Frontal cortex (tissue), 4 donors: ENCODE measurements at places on chromosomes 12 and 14. TPM values are rescaled to one million over a fixed set of nuclear protein-coding genes. Genes with fewer than 3 reads are reported as not detected.
A peak's percentile ranks its signal among the peaks of the same experiment; 100 is the strongest.

DNA sequence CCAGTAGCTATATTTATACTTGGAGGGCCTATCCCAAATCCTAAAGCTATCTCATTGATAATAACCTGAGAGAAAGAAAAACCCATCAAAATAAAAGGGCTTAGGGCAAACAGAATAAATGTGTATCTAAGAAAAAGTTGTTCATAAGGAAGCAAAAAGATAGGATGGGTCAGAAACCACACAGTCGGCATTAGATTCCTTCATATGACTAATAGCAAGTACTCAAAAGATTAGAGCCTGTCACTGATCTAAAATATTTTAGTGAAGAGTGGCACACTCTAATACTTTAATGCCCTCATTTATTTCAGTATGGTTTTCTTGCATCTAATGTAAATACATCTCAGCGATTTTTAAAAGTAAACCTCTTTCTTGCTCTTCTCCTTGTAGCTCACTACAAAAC lies 17.1 kb upstream of the NAV3 start:
- DNase-seq: no peak

- no peak for DNase-seq
Measured at GRCh38 chr12:8612629-8613028, at the start of gene AICDA. TSS of gene AICDA (minus strand) at chr12:8612859. CDS start at chr12:8612767, 92 bp downstream.

- peak; percentile 44 for DNase-seq
Measured at GRCh38 chr12:94149119-94149780, 873 bp downstream of the PLXNC1 start.

DNA sequence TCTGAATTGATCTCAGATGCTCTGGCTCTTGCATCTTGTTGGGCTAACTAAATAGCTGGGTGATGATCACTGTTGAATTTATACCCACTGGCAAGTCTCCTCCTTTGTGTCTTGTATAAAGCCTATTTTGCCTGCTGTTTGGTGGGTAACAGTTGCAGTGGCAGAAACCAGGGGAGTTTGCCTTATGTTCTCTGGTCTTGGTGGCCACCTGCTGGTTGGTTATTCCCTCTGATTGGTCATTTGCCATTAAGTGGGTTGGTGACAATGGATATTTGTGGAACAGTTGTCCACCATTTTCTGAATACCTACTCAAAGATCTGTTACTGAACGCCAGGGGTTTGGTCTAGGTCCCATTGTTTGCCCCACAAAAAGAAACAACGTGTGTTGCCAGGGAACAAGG lies 52.1 kb downstream of the AVPR1A start:
- DNase-seq: no peak

DNA sequence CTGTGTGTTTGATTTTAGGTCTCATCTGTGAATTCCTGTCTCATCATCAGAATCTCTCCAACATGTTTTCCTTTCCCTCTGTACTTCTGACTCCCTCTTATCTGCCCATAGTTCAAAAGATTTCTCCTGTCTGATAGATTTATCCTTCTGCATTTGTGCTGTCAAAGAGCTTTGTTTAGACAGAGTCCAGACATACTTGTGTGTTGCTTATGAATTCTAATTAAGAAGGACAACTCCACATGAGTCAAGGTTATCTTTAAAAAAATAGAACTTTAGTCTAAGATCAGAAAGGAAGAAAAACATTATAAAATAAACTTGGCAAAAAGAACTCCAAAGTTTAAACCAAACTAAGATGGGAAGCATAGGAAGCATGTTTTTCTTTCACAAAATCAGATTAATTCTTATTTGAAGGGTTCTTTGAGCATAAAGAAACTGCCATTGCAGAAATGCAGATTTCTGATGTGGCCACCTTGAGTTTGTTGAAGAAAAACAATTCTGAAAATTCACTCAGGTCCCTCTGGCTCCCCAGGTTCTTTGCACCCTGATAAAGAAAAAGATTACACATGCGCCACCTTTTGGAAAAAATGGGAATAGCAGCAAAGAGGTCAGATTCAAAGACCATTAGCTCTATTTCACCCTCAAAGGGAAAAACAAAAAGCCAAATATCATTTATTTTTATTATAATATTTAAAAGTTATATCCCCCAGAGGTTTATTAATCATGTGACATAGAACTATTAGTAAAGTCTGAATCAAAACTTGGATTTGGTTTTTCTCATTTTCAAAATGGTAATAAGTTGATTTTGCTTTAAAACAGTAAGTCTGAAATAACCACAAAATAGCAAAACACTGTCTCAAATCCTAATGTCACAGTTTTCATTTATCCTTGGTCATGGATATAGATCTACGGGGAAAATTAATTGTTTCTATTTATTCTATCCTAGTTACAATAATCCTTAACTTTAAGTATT lies 143.7 kb upstream of the DCN start:
- DNase-seq: peak; percentile 3

DNA sequence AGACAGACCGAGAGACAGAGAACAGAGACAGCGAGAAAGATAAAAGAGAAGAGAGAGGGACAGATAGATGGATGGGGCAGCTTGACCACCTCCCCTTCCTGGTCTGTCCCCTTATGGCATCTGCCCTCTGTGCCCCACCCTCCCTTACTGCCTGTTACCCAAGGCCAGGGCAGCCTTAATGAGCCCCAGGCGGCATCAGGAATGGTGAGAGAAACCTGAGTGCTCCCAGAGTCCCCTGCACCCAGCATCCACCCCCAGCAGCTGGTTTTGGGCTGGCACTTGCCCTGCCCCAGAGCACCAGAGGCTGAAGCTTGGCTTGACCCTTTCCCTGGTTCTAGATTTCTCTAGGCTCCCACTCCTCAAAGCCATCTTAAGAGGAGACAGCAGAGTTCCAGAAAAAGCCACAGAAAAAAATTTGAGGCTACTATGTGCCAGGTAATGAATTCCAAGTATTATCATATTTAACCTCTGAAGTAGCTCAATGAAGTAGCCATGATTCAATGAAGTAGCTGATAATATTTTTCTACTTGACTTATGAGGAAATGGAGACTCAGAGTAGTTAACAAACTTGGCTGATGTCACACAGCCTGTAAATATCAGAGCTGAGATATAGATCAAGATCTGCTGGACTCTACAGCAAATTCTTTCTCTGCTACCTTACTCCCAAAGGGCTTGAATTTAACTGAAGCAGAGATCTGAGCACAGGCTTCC lies 2.0 kb upstream of the ZNF385A start:
- no peak for DNase-seq

- DNase-seq: no peak
Measured at GRCh38 chr12:124515981-124516380, 51.4 kb downstream of the NCOR2 start.

GRCh38 chr14:24398653-24399446 lies at the start of gene NYNRIN:
TSS of gene NYNRIN (plus strand) at chr14:24399003. CDS start at chr14:24399247, 244 bp downstream.
- peak; percentile 44 for DNase-seq

- no peak for DNase-seq
Measured at GRCh38 chr14:91223028-91223783, 21.3 kb downstream of the GPR68 start.

- no peak for DNase-seq
Measured at GRCh38 chr12:122104844-122105243, 26.3 kb downstream of the MLXIP start.

GRCh38 chr12:63940310-63941005 lies 96.0 kb downstream of the SRGAP1 start:
- no peak for DNase-seq

GRCh38 chr12:14964406-14964805 lies 3.0 kb upstream of the ARHGDIB start:
- no peak for DNase-seq

The RDH16 gene
- total RNA-seq: 0.41 TPM

The HAL gene
- not detected for total RNA-seq

The NDRG2 gene
- 92.9 TPM for total RNA-seq

The PYM1 gene
- total RNA-seq: 22.4 TPM

The SMIM41 gene
- not detected for total RNA-seq

The HOXC9 gene
- not detected for total RNA-seq

The BHLHE41 gene
- total RNA-seq: 0.41 TPM

The PLEKHG7 gene
- total RNA-seq: not detected
